NCI-H345 (cell line): ENCODE measurements at places on chromosomes 7 and 10.

- DNase-seq = no peak
Measured at GRCh38 chr10:110118891-110119621, 88.3 kb upstream of the MXI1 start.

- DNase-seq = no peak
Measured at GRCh38 chr10:87696922-87697745, 37.5 kb downstream of the PAPSS2 start.

GRCh38 chr10:22697800-22698199 lies 16.6 kb downstream of the PIP4K2A start:
- DNase-seq = no peak

DNA sequence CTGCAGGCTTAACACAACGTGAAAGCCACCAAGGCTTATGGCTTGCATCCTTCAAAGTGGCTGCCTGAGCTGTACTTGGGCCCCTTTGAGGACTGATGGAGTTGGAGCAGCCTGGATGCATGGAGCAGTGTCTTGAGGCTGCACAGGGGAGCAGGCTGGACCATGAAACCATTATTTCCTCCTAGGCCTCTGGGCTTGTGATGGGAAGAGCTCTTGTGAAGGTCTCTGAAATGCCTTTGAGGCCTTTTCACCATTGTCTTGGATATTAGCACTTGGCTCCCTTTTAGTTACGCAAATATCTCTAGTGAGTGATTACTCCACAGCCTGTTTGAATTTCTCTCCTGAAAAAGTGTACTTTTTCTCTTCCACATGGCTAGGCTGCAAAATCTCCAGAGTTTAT lies 201.2 kb upstream of the NPY start:
- DNase-seq = no peak

- no peak for DNase-seq
Measured at GRCh38 chr10:30062090-30062489, 2.7 kb upstream of the JCAD start.

- no peak for DNase-seq
Measured at GRCh38 chr7:7122701-7123281, 59.6 kb upstream of the C1GALT1 start.
